ENCODE measurements at places on chromosomes 2 and 18.

GRCh38 chr2:101540518-101540917 is 65.6 kb upstream of the RFX8 start:
- DNase-seq = no peak

DNA sequence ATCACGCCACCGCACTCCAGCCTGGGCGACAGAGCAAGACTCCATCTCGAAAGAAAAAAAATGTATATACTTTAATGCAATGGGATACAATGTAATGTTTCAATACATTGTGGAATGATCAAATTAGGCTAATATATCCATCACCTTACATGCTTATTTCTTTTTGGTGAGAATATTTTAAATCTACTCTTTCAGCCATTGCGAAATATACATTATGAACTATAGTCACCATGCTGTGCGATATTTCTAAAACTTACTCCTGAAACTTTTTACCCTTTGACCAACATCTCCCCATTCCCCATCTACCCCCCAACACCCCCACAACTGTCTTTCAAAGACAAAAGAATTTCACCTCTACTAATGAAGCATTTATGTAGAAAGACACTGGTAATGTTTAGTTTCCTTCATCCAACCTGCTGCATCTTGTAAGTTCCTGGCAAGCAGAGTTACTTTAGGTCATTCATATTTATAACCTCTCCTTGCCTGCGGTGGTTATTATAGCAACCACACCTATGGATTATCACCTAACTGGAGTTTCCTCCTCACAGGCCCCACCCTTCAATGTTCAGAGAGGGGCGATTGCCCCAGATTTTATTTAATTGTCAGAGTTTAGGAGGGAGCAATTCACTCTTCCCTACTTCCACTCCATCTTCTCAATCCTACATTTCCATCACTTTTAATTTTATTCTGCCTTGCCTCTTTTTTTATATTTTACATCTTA is 1.2 kb upstream of the ME2 start:
- DNase-seq = no peak

- no peak for DNase-seq
Observed at GRCh38 chr2:45190481-45190942, 181.3 kb upstream of the SIX2 start.

DNA sequence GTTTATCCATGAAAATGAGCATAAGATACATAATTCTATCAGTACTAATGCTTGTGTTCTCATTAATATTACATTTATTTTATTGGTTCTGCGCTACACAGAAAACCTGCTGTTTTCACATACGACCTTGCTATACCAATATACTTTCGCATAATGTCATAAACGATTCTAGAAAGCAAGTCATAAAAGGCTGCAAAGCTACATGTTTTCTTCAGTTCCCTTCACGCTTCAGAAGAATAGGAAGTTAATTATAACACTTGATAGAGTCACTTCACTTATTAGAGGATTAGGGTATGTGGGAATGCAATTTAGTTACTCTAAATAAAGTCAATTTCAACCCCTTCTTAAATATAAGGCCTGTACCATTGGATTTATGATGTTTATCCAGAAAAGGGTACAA is 29.0 kb downstream of the PSME4 start:
- DNase-seq = no peak

- DNase-seq = no peak
Observed at GRCh38 chr2:135047300-135047699, at the start of gene MAP3K19. Gene MAP3K19, minus strand, starts transcription at chr2:135047447. Its CDS starts 22,800 bp downstream, at chr2:135024647.
